ENCODE measurements at places on chromosomes 5 and 9.

DNA sequence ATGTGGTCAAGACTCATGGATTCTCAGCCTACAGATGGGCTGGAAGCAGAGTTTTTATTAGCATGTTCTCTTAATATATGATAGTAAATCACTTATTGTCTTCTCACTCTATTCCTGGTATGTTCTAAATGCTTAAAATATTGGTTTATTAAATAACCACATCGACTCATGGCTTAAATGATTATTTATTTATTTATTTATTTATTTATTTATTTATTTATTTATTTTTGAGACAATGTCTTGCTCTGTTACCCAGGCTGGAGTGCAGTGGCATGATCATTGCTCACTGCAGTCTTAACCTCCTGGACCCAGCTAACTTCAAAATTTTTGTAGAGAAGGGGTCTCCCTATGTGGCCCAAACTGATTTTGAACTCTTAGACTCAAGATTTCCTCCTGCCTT lies 457.2 kb upstream of the TNC start:
- DNase-seq = no peak

- DNase-seq = no peak
Observed at GRCh38 chr9:123049589-123050222, 16.2 kb downstream of the GPR21 start.

DNA sequence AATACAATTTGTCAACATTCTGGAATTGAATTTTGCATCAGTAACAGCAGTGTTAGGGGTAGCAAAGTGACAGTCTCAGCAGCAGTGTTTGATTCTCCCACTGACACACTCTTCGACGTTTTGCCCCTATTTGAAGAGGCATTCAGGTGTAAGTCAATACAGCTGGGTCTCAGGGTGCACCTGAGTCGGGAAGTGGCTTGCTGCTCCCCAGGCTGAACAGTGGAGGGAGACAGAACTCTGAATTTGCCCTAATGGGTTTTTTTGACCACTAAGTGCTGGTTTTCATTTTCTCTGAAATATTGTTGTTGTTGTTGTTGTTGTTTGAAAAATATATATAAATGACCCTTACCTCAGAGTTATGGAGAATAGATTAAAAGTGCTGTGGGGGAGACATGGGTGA lies 223.2 kb downstream of the TLR4 start:
- DNase-seq = no peak

GRCh38 chr5:178207183-178207916 lies 3.0 kb downstream of the HNRNPAB start:
- DNase-seq = no peak

GRCh38 chr5:36607114-36607571 lies 737 bp downstream of the SLC1A3 start:
- no peak for DNase-seq

DNA sequence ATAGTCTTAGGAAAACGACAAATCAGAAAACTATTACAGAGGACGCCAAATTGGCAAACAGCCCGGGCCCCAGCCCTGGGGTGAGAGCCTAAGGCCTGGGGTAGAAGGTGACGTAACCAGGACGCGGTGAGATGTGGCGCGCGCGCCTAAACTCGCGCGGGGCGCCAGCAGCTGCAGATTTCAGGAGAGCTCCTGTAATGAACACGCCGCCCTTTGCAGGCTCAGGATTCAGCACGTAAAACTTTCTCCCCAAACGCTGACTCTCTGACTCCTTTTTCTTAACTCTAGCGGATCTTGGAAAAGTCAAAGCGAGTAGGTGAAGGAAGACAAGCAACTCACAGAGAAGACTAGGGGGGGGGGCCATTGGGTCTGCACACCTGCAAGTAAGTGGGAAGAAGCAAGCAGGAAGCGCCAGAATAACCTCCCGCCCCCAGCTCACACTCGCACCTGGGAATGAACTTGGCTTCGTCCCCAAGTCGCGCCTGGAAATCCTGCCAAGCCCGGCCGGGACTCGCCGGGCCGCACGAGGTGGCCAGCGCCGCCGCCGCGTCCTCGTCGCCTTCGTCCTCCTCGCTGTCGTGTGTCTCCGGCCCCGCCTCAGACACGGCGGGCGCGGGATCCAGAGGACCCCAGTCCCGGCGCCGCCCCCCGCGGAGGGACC lies 822 bp downstream of the RASEF start:
- no peak for DNase-seq
